T-helper 22 cell (primary cell): ENCODE measurements at places on chromosomes 3 and 15.

- DNase-seq: no peak
These were observed 1153.3 kb downstream of the ROBO1 start for GRCh38 chr3:78614486-78614885.

DNA sequence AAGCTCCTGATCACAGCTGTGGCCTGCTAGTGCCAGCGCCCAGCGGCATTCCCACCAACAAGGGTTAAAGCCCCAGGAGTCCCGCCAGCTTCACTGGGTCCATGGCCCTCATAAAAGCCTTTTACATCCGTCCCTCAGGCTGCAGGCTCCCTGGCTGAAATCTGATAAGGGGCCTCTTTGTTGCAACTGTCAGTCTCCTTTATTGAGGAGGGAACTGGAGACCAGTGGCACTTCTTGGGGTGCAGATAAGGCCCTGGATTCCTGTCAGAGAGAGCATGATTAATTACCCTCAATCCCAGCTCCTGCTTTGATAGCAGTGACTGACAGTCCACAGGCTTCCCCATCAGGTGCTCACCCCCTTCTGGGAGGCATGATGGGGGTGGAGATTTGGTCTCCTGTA is 30.9 kb upstream of the CLK3 start:
- DNase-seq: no peak

DNA sequence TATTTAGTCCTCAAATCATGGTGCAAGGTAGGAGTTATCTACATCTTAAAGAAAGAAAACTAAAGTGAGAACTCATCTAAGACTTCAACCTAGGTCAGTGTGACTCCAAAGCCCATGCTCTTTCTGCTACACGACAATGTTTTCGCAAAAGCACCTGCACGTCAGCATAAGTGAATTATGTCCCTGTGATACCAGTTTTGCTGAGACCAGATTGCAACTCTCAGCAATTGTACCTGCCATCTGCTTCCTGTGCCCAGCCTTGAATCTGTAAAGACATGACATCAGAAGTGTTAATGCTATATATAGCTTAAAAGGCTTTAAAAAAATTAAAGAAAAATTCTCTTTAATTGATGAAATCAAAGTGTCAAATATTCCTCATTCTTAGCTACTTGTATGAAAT is 43.4 kb downstream of the RETNLB start:
- no peak for DNase-seq

- no peak for DNase-seq
These were observed 179.6 kb downstream of the NSMCE3 start for GRCh38 chr15:29089731-29090616.

- no peak for DNase-seq
These were observed 24.1 kb downstream of the PDE8A start for GRCh38 chr15:85005746-85006145.

DNA sequence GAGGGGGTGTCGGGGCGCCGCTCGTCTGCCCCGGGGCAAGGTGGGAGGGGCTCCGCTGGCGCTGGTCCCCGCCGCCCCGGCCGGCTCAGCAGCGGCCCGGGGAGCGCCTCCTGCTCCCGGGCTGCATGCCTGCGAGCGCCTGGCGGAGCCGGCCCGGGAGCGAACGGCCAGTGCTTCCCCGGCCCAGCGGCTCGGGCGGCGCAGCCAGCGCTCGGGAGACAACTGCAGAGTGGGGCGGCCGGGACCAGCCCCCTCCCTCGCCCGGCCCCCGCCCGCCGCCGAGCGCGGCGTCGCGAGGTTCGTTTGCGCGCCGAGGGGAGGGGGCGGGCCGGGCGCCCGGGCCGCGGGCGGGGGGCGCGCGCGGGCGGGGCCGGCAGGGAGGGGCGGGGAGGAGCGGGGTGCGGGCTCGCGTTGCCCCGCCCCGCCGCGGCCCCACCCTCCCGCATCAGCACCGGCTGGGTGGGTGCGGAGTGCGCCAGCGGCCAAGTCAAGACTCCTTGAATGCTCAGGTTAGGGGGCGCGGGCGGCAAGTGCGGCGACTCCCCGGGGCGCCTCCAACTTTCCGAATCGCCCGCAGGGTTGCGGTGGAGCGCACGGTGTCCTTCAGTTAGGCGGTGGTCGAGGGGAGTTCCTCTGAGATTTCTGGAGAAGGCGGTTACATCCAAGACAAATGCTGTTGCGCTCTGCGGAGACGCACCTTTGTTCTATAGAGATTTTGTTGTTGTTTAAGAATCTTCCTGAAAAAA is at the start of gene RGMA:
TSS of gene RGMA (minus strand) at position 231 of the 746 bp plus-strand sequence. CDS start 279 bp downstream, outside the sequence.
- no peak for DNase-seq

- no peak for DNase-seq
These were observed 37.1 kb downstream of the DAZL start for GRCh38 chr3:16568115-16568514.

DNA sequence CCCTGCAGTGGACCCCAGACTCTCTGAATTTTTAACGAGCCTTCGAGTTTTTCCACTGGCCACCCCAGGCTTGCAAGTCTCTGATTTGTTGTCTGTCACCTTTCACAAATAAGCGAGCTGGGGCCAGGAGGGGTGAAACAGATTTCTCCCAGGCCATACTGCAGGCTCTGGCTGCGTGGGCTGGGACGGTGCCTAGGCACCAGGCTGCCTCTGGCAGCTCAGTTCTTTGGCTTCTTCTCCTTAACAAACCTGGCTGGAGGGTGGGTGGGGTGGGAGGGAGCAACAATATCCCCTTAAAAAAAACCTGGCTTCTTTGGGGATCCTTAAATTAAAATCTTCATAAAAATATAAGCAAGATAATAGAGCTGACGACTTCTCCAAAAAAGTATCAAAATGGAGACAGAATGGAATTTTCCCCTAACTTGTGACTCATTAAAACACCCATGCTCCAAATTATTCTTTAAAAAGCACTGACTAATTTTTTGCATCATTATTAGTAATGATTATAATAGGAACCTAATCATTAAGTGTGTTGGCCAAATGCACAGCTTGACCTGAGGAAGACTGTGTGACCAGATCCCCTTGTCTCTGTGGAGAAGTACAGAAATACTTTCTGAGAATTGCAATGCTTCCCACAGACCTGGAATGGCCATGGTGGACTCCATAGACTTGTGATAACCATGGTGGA is 84.1 kb downstream of the SNRK start:
- no peak for DNase-seq

- no peak for DNase-seq
These were observed 10.9 kb downstream of the SLC35A5 start for GRCh38 chr3:112572701-112573100.

- DNase-seq: no peak
These were observed 51.5 kb upstream of the SLCO2A1 start for GRCh38 chr3:134081211-134081610.

GRCh38 chr15:87365186-87365585 is 891.4 kb downstream of the NTRK3 start:
- DNase-seq: no peak

DNA sequence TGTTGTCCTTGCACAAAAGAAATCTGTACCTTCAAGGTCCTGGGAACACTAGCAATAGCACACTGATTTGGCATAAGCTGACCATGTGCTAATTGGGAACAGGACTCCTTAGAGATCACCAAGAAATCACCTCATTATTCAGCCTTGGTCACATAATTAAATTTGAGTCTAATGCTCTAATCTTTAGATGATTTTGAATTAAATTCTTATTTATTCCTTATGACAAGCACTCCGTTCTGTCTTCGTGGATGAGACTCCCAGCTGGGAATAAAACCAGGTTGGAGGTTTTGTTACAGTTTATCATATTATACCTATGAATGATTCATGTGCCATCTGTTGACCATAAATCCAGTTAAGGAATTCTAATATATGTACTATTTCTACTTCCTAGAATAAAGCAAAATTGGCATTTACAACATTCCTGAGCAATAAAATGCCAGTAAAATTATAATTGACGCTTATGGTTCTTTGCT is 162.2 kb downstream of the MYRIP start:
- no peak for DNase-seq
